ENCODE measurements at places on chromosomes 6 and 20.

DNA sequence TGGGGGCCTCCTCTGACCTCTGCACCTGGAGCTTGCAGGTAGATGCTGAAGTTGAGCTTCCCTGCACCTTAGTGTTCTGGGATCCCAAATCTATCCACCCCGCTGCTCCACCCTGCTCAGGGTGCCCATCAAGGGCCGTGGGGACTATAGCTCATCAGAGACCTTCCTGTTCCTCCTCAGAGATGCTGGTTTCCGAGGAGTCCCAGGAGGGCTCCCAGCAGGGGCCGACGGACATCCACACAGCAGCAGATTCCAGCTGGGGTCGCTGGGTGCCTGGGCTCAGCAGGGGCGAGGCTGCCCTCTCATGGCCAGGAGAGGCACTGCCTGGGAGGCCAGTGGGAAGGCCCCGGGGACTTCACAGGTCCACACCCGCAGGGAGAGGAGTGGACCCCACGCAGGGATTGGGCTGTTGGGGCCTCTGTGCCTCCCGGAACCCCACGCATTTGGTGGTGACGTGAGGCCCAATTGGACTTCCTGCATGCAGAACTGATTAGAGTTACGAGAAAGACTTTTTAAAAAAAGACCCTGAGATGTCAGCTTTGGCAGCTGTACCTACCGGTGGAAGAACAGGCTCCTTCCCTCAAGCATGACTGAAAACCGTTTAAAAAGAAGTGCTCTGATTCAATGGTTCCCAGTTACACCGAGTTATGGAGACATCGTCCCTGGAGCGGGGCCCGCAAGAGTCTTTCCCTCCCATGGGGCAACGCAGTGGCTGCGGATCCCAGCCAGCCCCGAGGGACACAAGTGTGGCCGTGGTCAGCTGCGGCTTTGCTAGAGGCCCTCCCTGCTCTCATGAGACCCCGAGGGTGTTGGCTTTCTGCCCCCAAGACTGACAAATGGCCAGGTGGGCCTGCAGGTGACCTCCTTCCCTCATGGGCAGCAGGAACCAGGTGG, 25.3 kb upstream of the SLCO4A1 start:
- peak; percentile 58 for DNase-seq

DNA sequence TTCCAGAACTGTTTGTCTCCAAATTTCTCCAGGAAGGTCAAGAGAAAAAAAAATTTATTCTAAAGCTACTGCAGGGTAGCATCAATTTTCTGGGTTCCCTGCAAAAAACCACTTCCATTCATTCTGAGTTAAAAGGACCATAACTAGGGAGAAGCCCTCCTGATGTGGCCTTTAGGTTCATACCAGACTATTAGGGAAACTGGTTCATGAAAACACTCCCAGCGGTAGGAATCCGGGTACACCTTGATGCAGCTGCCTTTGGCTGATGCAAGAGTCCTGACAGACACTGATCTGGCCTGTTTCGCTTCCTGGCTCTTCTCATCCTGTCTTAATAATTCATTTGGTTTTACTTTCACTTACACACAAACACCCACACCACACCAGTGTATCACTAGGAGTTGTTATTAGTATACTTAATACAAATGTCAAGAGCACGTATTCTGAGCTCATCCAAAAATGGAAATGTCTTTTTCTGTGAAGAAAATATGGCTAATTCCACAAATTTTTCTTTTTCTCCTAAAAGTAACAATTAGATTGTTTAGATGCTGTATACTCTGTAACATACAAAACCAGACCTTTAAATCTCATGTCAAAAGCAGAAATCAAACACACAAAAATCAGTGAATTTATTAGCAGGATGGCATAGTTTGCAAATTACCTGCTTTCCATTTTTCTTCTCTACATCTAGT, 38.4 kb upstream of the ARHGAP18 start:
- DNase-seq, result no peak

DNA sequence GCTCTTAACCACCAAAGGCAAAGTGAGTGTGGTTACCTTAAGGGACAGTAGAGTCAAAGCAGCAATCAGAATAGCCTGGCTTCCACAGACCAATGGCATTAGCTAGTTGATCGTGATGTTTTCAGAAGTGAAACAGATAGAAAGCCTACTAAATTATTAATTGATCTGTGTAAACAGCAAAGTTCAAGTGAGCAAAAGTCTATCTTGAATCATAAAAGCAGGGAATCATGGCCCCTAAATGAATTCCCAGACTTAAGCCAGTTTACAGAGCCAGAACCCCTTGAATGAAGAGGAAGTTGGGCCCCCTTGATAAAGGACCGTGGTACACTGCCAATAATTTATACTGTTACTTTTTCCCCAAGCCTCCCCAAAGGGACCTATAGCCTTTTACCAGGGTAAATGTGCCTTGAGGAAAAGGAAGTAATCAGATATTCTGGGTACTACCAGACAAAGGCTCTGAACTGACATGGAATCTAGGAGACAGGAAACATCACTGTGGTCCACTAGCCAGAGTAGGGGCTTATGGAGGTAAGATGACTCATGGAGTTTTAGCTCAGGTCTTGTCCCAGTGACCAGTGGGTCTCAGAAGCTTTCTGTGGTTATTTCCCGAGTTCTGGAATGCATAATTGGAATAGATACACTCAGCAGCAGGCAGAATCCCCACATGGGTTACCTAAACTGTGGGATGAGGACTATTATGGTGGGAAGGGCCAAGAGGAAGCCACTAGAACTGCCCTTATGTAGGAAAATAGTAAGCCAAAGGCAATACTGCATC, 317.5 kb downstream of the CD83 start:
- no peak for DNase-seq

- DNase-seq, result no peak
These were observed 273.5 kb upstream of the POU3F2 start for GRCh38 chr6:98560841-98561240.

DNA sequence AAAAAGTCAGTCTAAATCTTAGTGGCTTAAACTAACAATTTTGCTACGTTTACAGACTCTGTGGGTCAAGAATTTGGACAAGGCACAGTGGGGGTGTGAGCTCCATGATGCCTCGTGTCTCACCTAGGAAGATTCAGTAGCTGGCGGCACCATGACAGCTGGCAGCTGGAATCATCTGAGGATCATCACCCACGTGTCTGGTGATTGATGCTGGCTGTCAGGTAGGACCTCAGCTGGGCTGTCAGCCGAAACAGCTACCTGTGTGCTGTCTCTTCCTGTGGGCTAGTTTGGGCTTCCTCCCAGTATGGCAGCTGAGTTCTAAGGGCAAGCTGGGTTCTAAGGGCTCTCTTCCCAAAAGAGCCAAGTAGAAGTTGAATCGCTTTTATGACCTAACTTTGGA, 26.4 kb upstream of the DLGAP4 start:
- DNase-seq, result no peak

- DNase-seq, result no peak
These were observed 61.1 kb upstream of the GLP1R start for GRCh38 chr6:38987503-38987902.

GRCh38 chr20:53154540-53154939, 182.4 kb downstream of the TSHZ2 start:
- DNase-seq, result no peak

DNA sequence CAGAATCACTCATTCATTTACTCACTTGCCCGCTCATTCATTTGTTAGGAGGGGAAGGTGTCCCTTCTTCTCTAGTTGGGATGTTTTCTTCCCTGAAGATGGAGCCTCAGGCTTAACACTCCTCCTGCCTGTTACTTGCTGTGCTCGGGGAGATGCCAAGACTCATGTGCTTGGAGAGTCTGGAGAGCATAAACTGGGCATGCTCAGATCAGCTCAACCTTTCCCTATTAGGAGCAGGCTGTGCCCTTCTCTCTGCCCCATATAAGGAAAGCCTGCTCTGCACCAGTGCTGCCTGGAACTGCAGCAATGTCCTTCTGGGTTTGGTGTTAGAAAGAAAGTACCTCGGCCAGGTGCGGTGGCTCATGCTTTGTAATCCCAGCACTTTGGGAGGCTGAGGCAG, 18.0 kb upstream of the UBE2V1 start:
- no peak for DNase-seq

- no peak for DNase-seq
These were observed 459.5 kb downstream of the LMBRD1 start for GRCh38 chr6:69337311-69337710.

- DNase-seq, result no peak
These were observed 282.1 kb upstream of the BMP2 start for GRCh38 chr20:6485351-6485750.

DNA sequence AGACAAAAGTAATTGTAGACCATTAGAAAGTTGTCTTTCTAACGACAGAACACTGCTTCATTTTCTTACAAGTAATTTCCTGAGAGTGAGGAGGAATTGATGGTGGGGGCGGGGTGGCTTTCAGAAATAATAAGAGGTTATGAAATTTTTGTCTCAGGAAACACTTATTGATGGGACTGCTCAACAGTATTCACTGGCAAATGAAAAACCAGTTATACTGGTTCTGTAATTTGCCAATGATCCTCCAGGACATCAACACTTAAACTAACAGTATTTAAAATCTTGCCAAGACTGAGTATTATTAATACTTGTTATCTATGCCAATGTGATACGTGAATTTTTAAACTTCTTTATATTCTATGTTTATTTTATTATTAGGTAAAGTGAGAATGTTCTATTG, 41.8 kb upstream of the FUT9 start:
- DNase-seq, result no peak

- no peak for DNase-seq
These were observed 5.1 kb downstream of the RREB1 start for GRCh38 chr6:7112741-7113313.

DNA sequence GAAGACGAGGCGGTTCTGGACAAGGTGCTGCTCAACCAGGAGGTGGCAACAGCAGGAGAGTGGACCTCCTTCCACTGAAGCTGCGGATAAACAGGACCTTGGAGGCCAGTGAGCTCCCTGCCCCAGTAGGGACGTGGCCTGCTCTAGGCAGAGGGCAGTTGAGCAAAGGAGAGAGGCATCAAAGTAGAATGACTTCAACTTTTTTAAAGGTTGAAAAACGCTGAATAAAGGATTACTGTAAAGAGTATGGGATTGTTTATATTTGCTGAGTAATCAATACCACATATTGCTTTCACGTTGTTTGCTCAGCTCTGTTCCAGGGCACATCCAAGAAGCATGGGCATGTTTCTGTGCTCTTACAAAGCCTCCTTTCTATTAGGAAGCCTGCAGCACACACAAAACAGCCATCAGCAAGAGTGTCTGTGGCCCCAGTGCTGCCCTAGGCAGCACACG, 48.1 kb downstream of the ERMARD start:
- DNase-seq, result no peak

DNA sequence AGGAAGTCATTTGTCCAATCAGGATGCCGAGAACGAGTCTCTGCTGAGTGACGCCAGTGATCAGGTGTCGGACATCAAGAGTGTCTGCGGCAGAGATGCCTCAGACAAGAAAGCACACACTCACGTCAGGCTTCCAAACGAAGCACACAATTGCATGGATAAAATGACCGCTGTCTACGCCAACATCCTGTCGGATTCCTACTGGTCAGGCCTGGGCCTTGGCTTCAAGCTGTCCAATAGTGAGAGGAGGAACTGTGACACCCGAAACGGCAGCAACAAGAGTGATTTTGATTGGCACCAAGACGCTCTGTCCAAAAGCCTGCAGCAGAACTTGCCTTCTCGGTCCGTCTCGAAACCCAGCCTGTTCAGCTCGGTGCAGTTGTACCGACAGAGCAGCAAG, 281.5 kb downstream of the TSHZ2 start:
- no peak for DNase-seq

DNA sequence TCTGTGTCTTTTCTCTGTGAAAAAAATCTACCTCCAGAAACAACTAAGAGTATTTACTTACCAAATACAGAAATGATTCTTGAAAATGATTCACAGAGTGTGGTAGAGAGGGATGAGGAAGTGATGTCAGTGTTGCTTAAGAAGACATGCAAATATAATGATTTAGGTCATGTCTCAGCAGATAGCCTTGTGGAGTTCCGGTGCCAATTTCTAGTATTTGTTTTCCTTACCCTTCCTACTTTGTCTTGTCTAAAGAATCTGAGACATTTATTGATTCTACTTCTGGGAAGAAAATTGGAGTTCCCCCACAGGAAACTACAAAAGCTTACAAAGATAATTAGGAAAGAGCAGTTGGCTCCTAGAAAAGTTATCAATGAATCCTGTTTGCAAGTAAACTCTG, 68.8 kb downstream of the GJA1 start:
- no peak for DNase-seq

GRCh38 chr6:71454056-71454455, 165.4 kb downstream of the OGFRL1 start:
- no peak for DNase-seq

DNA sequence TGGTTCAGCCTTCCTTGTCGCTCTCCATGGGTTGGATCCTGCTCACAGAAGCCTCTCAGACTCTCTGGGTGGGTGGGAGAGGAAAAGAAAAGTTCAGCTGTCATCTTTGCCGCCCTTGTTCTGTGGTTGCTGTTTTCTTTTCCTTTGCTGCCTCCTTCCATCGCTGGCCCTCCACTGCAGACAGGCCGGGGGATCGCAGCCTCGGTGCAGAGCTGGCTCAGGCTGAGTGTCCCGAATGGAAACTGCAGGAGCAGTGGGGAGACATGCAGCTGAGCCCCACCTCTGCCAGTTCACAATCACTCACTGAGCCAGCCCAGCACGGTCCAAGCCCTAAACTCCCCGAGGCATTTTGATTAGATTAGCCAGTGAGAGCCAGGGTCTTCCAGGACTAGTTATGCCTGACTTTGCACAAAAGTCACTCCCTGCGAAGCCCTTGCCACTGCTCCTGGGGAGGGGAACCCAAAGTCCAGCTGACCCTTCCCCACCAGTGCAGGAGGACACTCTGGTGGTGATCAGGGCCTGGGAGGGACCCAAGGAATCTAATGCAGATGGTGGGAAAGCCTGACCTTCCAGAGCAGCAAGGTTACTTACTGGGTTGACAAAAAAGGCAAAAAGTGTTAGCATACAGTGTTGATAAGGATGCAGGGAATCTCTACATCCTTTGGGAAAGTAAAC, 14.0 kb downstream of the NRN1 start:
- DNase-seq, result no peak

- DNase-seq, result no peak
These were observed 20.0 kb upstream of the SPO11 start for GRCh38 chr20:57309544-57310115.

GRCh38 chr20:32440069-32440757, 82.1 kb downstream of the ASXL1 start:
- DNase-seq, result no peak

Measured in NCI-H2171 (cell line).